Neural progenitor cell (in vitro differentiated cells): ENCODE measurements at places on chromosomes 16 and 17.
A peak's percentile ranks its signal among the peaks of the same experiment; 100 is the strongest.

- no peak for DNase-seq
These were observed 25.0 kb downstream of the TEX14 start for GRCh38 chr17:58666858-58667267.

- no peak for DNase-seq
These were observed 308.0 kb downstream of the MAP2K6 start for GRCh38 chr17:69722518-69722917.

GRCh38 chr17:67902511-67903231, 77.4 kb downstream of the BPTF start:
- peak; percentile 2 for DNase-seq

DNA sequence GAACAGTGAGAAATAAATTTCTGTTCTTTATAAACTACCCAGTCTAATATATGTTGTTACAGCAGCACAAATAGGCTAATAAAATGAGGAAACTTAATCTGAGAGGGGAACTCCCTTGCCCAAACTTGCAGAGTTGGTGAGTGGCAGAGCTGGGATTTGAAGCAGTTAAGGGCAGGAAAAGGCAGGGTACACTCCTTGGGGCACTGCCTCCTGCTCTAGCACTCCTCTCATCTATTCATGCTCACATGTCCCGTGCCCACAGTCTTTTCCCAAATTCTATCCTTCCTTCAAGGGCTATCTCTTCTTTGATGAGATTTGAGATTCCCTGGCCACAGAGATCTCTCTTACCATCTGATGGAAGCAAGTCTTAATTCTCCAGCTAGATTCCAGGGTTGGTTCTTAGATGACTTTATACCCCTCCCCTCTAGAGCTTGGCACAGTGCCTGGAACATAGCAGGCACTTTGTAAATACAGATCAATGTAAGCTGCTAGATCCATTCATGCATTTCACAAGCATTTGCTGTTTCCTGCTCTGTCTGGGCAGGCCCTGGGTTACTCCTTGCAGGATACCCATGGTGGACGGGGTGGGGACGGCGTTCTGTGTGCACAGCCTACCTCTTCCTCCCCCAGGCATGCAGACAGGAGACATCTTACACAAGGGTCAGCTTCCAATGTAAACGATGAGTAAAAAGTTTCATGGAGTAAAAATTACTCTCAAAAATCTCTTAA, 39.2 kb upstream of the ABCC12 start:
- no peak for DNase-seq

- no peak for DNase-seq
These were observed 22.2 kb upstream of the WSCD1 start for GRCh38 chr17:6047966-6048365.

DNA sequence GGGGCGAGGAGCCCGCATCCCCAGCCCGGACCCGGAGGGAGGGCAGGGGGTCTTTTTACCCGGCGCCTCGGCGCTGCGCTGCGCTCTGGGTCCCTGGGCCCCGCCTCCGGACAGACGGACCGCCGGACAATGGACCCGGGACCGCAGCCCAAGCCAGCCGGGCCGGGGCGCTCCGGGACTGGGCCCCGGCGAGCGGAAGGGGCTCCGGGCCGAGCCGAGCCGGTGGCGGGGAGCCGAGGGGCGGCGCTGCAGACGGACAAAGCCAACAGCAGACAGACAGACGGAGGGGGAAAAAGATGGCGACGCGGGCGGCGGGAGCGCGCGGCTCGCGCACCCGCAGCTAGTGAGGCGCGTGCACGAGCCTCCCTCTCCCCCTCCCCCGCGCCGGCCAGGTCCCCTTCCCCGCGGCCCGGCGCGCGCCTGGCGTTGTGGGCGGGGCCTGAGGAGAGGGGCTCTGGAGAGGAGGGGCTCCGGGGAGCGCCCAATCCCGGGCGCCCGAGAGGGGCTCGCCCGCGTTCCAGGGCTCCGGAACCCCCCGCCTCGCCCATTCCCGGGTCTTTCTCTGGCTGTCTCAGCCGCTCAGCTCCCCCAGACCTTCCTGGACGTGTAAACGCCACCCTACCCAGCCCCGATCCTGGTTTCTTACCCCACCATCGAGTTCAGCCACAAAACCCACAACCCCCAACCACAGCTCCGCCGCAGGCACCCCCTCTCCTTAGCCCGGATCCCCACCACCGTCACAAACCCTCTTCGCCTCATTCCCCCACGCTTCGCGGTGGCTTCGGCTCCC, at the start of gene ZNF821:
TSS of gene ZNF821 (minus strand) at position 334 of the 790 bp plus-strand sequence. CDS start 4,236 bp downstream, outside the sequence.
- DNase-seq, result peak; percentile 98

- no peak for DNase-seq
These were observed 7.8 kb downstream of the DHRS7B start for GRCh38 chr17:21134559-21134958.

DNA sequence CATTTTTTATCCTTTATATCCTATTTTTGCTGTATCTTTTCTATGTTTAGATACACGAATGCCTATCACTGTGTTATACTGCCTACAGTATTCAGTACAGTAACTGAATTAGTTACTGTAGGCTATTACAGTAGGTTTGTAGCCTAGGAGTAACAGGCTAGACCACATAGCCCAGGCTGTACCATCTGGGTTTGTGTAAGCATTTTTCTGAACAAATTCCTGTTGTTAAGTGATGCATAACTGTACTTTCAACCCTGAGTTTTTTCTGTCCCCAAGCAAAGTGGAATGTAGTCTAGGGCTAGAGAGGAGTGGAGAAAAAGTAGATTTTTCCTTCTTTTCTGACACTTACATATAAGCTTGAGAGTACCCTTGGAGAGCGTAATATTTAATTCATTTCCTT, 282.1 kb downstream of the HS3ST3B1 start:
- no peak for DNase-seq

DNA sequence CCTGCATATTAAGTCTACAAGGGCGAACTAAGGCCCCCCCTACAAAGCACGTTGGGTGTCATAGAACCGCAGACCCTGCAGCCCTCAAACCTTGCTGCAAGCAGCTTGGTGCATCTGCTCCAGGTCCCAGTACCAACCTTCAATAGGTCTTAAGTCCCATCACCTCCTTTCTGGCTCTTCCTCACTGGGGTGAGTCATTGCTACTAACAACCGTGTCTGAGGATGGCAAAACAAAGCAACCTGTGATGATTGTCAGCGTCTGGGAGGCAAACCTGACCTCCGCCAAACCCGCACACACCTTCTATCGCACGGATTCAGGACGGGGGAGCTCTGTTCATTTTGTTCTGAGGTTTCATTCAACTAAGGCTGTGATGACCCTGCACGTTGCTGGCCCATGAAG, 138.9 kb downstream of the SLC39A11 start:
- no peak for DNase-seq

DNA sequence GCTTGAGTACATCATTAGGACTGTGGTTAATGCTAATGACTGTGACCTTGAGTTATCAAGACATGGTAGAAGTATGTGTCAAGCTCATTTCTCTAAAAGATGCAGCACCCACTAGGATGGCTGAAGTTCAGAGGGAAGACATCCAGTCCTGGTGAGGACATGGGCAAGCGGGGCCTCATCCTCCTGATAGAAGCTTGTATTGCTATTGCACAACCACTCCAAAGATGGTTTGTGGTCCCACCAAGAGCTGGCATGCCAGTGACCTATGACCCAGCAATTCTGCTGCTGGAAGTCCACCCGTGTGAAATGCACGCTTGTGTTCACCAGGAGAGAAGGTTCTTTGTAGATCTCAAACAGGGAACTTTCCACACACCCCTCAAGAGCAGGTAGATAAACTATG, 14.2 kb downstream of the SOX8 start:
- DNase-seq, result no peak

- no peak for DNase-seq
These were observed 13.0 kb downstream of the MTMR4 start for GRCh38 chr17:58501451-58501850.

DNA sequence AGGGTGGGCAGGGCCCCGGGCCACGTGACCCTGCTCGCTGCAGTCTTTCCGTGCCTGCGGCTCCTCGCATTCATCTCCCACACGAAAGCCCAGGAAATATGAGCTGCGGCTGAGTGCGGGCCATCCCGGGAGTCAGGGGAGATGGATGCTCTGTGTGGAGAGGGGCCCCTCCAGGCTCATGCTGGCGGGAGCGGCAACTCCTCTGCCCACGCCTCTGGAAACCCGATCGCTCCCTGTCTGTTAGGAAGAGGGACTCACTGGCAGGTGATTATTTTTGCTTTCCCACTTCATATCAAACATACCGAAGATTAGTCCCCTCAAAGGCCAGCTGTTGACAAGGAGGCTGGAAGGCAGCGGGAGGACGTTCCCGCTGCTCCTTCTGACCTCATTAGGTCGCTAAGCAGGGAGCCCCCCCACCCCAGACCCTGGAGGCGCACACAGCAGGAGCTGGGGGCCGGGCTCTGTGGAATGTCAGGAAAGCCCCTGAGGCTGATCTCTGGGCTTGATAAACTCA, 228.5 kb downstream of the FOXL1 start:
- DNase-seq, result peak; percentile 49

GRCh38 chr16:47624563-47624962, 163.4 kb downstream of the PHKB start:
- no peak for DNase-seq

GRCh38 chr16:72743011-72743761, 304.7 kb downstream of the ZFHX3 start:
- DNase-seq, result no peak

GRCh38 chr17:8439681-8440080, 4.0 kb downstream of the NDEL1 start:
- DNase-seq, result no peak

- no peak for DNase-seq
These were observed 154.6 kb downstream of the CMIP start for GRCh38 chr16:81599034-81599744.

GRCh38 chr16:64122177-64122576, 999.7 kb downstream of the CDH11 start:
- no peak for DNase-seq

DNA sequence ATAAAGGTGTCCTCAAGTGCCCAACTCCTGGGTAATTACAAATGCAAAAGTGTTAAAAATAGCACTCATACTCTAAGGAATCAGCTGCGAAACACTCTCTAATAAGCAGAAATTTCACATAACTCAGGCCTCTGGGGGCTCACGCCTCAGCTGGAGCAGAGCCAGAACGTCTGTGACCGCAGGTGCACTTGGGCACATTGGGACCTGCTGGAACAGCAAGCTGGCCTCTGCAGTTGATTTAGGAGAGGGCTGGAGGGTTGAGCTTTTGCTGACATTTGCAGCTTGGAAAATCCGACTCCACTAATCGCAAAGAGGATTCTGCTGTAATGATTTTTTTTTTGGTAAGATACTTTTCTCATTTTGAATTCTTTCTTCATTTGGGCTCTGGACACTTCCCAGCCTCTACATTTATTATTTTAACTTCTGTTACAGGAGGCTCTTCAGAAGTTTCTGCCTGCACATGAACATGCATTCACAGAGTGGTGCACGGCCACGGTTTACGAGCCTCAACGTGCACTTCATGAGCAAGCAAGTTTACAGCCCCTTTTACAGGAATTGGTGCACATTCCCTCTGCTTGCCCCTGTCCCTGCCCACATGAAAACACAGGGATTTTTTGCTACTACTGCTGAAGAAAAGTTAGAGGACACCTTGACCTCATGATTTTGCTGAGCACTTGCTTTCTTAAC, 4.1 kb upstream of the SNTB2 start:
- DNase-seq, result no peak

DNA sequence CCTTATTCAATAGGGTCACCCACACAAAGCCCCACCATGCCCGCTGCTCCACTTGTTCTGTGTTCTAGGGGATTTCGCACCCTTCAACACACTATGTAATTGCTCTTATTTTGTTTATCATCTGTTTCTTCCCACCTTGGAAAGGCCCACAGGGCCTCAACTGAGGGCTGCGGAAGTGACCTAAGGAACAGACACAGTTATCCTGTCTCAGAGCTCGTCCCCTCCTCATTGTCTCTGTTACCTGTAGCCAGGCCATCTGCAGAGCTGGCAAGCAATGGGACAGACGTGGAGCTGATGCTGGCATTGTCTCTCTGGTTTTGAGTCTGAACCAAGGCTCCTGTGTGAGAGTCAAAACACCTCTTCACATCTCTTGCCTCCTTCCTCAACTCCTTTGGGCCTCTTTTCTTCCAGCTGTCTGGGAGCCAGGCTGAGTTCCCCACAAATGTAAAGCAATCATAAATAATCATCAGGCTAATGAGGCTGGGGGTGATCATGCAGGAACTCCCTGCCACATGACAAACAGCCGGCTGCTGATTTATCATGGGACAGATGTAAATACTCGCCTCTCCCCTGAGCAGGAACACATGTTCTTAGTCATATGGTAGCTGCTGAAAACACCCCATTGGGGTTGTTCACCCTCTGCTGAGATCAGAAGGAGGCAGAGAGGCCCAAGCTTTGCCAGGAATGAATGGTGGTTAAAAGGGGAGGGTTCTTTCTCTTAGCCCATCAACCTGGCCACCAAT, 71.9 kb downstream of the AXIN2 start:
- DNase-seq, result no peak

DNA sequence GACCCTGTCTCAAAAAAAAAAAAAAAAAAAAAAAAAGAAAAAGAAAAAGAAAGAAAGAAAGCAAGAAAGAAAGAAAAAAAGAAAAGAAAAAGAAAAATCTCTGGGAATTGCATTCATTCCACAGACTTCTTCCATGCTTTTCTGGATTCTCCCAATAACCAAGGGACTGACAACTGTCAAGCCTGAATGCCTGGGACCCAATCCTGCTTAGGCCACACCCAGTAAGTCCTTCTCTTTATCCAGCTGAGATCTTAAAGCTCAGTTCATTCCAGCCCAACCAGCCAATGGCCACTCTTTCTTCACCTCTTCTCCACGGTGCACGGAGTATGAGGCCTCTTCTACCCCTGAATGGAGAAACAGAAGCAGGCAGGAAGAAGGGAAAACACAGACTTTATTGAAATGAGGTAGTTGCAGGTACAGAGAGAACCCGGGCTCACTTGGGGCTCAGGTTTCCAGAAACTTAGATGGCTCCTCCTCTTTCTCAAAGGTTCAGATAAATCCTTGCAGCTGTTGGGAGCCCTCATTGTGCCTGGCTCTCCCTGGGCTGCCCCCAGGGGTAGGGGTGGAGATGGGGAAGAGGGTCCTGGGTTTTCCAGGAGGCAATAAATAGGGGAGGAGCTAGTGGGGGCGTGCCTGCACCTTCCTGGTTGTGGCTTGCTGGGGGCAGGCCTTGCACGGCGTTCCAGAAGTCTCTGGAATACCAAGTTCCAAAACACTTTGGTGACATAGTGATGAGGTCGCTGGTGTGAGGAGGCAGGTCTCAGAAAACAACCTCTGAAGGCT, 2.5 kb downstream of the HOXB1 start:
- peak; percentile 40 for DNase-seq

DNA sequence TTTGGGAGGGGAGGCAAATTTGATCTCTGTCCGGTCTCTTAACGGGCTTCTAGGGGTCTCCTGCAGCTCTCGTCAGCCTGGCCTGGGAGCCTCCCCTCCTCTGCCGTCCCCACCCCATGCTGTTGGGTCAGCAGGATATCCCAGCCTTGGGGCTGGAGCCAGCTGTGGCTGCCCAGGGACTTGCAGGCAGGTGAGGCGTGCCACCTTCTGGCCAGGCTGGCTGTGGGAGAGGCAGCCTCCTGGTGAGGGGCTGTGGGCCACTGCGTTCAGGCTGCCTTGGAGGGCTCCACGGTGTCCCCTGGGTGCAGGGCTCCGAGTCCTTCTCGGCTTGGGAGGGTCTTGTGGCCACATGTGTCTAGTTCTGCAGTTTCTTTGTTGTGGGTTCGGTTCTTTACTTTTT, 34.6 kb downstream of the TBCD start:
- no peak for DNase-seq

GRCh38 chr16:89072548-89073130, 21.0 kb upstream of the ACSF3 start:
- DNase-seq, result no peak

GRCh38 chr16:88377961-88378360, 4.8 kb upstream of the ZNF469 start:
- DNase-seq, result no peak
